ENCODE measurements at places on chromosomes 4 and X.

DNA sequence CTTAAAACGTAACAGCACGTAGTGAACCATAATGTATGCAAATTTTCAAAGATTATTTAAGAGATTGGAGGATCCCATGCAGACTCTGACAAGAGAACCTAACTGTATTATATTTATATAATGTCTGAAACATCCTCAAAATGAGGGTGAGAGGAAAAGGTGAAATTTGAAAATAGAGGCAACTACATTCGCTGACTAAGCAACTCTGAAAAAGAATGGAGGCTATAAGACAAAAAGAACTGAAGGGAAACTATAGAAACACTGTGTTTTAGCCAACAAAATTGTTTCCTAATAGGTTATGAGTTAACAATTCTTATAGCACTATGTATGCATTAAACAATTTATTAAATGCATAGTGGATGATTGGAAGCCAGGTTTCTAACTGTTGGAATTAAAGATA is 648.0 kb downstream of the UBE2NL start:
- no peak for DNase-seq

DNA sequence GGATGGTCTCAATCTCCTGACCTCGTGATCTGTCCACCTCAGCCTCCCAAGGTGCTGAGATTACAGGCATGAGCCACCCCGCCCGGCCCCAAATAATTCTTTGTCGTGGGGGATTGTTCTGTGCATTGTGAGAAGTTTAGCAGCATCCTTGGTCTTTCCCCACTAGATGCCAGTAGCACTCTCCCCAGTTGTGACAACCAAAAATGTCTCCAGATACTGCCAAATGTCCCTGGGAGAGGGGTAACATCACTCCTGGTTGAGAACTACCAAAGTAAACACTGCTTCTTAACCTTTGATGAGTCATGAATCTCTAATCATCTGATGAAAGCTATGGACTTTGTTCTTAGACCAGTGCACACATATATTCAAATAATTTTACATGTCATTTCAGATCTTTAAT is 90.7 kb upstream of the BRS3 start:
- no peak for DNase-seq

DNA sequence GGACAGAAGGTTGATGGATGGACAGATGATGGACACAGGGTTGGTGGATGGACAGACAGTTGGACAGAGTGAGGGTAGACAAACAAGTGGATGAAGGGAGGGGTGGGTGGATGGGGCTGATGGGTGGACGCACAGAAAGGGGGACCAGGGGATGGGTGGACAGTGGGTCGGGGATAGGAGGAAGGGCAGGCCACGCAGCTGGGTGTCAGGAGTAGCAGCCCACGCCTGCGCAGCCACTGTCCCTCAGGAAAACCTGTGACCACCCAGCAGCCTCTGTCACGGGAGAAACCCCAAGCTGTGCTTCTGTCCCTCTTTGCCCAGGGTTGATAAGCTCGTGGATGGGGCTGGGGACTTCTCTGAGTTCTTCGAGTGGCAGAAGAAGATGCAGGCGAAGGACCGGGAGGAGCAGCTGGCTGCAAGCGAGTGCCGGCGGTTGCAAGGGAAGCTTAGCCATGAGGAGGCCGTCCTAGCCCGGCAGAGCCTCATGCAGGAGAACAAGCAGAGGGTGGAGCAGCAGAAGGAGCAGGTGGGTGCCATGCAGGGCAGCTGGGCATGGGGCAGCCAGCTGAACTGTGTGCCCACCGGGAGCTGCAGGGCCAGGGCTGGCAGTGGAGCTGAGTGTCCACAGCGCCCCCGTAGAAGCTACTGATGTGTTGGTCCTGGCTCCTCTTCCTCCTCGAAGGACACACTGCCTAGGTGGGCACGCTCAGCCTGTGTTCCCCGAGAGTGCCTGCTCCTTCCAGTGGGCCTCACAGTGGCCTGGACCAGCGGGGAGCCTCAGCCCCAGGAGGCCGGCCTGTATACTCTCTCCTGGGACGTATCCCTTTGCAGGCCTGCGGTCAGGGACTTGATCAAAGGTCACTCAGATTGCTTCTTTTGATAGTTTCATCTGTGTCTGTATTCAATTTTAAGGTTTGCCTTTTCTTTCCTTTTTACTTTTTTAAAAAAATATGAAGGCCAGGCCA is 16.8 kb upstream of the RNF4 start:
- no peak for DNase-seq

- no peak for DNase-seq
These were observed 375.5 kb downstream of the PCDH18 start for GRCh38 chr4:137156807-137157206.

DNA sequence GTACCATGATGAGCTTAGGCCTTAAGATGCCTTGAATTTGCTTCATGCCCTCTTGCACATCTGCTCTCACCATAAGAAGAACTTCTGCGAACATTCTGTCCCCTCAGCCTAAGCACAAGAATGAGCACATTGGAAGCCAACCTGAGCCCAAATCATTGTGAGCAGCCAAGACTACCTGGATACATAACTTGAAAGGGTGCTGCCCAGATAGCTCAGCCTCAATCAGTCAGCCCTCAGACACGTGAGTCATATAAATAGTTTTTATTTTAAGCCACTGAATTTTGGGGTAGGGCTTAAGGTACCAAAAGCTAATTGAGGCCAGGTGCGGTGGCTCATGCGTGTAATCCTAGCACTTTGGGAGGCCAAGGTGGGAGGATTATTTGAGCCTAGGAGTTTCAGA is 27.5 kb upstream of the BBS12 start:
- no peak for DNase-seq

- no peak for DNase-seq
These were observed 293.8 kb upstream of the ARSJ start for GRCh38 chr4:114273238-114273637.

DNA sequence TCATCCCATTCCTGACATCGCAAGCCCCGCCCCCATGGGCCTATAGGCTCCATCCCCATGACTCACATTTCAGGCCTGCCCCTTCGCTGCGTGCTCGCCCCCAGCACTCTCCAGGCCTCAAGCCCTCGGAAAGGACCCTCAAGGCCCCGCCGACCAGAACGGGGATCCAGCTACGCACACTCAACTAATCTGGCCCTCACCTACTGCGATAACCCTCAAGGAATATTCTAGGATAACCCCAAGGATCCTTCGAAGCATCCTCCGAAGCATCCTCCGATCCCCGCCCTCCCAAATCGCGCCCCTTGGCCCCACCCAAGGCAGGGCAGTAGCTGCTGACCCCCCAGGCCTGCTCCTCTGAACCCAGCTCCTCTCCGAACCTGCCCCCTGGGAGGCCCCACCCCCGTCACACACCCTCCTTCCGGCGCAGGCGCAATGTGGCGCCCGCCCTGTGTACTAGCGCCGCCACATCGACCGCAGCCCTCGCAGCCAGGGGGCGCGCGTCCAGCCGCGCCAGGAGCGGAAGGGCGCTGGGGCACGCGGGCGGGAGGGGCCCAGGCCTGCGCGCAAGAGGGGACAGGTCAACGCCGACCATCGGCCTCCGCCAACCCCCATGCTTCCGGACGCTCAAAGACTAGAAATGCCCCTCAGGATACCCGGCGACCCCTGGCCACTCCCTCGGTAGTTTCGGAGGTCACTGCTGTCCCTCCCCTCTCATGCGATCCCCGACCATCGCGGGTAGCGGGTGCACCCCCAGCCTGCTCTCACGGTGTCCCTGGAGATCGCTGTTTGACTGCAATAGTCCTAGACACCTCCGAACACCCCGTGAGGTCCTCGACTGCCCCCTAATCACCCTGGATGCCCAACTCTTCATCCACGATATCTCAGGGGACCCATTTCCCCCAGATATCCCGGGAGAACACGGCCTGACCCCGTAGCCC is 6.4 kb upstream of the MAGIX start:
- peak; percentile 90 for DNase-seq

DNA sequence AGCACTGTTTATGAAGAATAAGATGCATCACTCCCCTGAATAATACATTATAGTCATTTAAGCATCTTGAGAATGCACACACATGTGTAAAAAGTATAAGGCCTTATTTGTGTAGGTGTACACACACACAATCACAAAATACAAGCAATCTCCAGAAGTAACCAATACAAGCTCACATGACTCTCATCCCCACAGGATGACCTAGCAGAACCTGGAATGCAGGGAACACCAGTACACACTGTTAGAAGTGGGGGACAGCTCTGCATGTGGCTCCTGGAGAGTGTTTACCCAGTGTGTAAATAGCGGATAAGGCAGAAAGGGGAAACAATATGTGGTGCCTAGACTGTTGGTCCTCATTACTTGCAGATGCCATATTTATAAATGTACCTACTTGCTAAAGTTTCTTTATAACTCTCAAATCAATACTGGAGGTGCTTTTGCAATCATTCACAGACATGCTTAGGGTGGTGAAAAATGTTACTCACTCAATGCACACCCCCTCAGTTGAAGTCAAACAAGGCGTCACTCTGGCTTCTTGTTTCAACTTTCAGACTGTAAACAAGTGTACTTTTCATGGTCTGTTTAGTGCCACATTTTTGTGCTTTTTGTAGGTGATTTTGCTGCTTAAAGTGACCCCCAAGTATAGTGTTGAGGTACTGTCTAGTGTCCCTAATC is 73.1 kb downstream of the MAGEB17 start:
- DNase-seq = no peak

DNA sequence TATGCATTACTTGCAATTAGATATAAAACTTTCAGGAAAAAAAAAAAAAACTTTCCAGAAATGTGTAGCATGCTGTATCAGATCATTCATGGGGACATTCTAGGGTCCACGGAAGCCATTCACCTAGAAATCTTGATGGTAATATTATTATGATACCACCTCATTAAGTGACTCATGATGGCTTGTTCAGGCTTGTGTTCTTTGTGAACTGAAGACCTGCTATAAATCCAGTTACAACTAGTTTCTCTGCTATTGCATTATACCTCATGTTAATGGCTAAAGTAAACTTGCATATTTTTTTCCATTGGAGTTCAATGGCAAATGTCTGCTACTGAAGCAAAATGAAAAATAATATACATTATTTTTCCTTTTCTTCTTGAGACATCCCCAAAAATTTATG is 35.3 kb upstream of the PTPN13 start:
- DNase-seq = no peak

GRCh38 chrX:8971116-8971515 is 62.8 kb downstream of the FAM9B start:
- peak; percentile 40 for DNase-seq

DNA sequence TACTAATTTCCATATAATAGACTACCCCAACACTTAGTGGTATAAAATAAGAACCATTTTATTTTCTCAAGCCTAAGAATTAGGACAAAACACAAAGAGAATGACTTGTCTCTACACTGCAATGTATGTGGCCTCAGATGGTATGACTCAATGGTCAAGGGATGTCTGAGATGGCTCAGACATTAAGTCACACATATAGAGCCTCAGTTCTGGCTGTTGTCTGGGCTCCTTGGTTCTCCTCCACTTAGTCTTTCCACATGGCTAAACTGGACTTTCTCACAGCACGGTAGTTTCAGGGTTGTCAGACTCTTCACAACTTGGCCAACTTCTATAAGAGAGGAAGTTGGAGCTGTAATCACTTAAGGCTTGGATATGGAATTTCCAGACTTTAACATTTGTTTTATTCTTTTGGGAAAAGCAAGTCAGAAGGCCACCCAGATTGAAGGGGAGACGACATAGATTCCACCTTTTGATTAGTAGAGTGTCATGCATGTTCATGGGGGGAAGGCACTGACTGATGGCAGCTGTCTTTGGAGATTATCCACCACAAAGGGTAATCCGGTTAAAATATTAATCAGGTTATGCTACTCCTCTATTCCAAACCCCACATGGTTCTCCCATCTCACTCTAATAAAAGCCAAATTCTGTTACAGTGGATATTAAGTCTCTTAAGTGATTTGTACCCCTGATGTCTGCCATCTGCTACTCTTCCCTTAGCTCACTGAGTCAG is 9.4 kb downstream of the IL15 start:
- DNase-seq = no peak

Measured in RPMI8226 (cell line).